ENCODE measurements at places on chromosomes 2 and 18.

DNA sequence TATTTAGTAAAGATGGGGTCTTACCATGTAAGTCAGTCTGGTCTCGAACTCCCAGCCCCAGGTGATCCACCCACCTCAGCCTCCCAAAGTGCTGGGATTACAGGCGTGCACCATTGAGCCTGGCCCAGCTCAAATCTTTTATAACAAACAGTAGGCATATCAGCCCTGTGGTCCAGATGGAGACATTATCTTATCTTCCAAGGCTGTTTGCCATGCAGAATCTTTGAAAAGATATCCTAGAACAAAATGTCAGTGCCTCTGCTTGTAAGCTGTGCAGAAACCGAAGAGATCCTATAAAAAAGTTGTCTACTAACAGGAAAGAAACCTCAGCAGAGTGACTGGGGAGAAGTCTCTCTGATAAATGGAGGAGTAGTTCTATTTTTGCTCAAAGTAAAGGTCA, 142.1 kb downstream of the PTH2R start:
- no peak for DNase-seq

GRCh38 chr2:101558740-101559525, 84.0 kb upstream of the RFX8 start:
- DNase-seq = no peak

GRCh38 chr2:30722936-30723725, 84.1 kb downstream of the CAPN13 start:
- DNase-seq = no peak

- no peak for DNase-seq
These were observed 70.2 kb upstream of the DOK6 start for GRCh38 chr18:69330385-69331005.
